ENCODE measurements at places on chromosomes 3 and 15.

GRCh38 chr3:72299823-72300222, 514.9 kb upstream of the PROK2 start:
- no peak for DNase-seq

- no peak for DNase-seq
Observed at GRCh38 chr3:17420668-17421067, 321.8 kb downstream of the TBC1D5 start.

GRCh38 chr3:170689296-170689829, 103.5 kb upstream of the SLC7A14 start:
- DNase-seq, result no peak

DNA sequence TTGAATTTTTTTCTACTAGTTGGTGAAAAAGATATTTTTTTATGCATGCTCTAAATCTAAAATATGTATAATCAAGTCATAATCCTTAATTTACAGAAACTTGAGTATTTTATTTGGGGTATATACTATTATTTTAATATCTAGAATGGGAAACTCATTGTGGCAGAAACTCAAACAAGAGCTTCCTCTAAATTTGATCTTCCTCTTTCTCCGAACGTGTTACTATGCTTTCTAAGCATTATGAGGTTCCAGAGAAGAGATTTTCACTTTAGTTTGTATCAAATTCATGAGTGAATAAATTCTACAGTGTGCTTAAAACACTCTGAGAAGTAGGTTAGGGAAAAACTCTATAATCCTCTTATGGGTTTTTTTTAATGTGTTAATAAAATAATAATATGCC, 173.1 kb downstream of the POTEB3 start:
- no peak for DNase-seq

DNA sequence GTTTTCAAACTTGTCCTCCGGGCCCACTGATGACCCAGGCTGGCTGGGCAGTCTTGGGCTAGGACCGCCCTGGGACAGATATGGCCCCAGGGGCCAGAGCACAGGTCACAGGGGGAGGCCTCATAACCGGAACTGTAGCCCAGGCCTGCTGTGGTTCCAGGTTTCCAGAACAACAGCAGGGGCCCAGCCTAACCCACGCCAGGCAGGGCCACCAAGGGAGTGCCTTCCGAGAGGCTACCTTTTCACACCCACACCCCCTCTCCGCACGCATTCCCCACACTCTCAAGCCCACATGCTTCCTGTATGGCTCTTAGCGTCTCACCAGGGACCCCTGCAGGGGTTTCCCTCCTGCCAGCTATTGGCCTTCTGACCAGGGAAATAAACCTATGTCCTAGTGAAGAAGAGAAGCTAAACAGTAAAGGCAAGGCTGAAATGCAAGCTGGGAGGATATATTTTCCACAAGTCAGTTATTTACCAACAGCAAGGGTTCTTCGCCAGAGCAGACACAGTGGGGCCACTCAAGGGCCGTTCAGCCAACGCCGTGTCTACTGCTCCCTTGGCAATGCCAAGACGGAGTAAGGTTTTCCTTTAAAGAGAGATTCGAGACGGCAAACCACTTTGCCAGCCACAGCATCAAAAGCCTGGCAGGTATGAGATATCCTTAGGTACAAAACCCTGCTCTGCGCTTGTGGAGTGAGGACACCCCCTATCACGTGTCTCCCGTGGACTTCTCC, 135.1 kb downstream of the ATP10A start:
- DNase-seq, result no peak

DNA sequence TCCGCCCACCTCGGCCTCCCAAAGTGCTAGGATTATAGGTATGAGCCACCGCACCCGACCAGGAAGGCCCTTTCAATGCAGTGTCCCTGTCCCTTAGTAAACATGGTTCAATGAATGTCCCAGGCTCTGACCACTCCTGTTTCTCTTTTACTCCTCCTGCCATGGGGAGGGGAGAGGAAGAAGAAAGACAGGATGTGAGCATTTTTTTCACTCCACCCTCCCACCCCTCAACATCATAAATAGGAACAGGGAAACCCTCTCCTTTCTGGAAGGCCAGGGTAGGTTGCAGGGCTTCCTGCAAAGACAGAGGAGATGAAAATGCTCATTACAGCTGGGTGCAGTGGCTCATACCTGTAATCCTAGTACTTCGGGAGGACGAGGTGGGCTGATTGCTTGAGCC, 7.5 kb upstream of the TATDN2 start:
- no peak for DNase-seq

GRCh38 chr3:138974462-138974861, 27.4 kb downstream of the FOXL2NB start:
- no peak for DNase-seq

Data from activated CD8-positive, alpha-beta memory T cell treated with anti-CD3 and anti-CD28 coated beads for 4 hours (primary cell).